ENCODE measurements at places on chromosomes 13 and 19. TPM values are rescaled to one million over a fixed set of nuclear protein-coding genes. Genes with fewer than 3 reads are reported as not detected.

GRCh38 chr13:42380420-42381164, 108.6 kb downstream of the AKAP11 start:
- H3K36me3 ChIP-seq: no peaks in the 10 kb centered on the region
- no peak for DNase-seq
- H3K27ac ChIP-seq: peak overlapping the region; percentile 72
- no peaks in the 10 kb centered on the region for H3K27me3 ChIP-seq
- H3K4me1 ChIP-seq: peaks cover 6% of the 10 kb centered on the region

DNA sequence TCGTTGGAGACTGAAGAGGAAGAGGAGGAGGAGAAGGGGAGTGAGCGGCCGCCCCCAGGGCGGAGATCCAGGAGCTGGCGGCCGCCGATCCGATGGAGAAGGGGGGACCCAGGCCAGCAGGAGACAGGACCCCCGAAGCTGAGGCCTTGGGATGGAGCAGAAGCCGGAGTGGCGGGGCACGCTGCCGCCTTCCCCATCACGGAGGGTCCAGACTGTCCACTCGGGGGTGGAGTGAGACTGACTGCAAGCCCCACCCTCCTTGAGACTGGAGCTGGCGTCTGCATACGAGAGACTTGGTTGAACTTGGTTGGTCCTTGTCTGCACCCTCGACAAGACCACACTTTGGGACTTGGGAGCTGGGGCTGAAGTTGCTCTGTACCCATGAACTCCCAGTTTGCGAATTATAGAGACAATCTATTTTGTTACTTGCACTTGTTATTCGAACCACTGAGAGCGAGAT, 1.8 kb downstream of the GADD45B start:
- peak overlapping the region; percentile 95 for H3K4me3 ChIP-seq
- no peak for DNase-seq
- peaks cover 36% of the 10 kb centered on the region for H3K4me1 ChIP-seq

DNA sequence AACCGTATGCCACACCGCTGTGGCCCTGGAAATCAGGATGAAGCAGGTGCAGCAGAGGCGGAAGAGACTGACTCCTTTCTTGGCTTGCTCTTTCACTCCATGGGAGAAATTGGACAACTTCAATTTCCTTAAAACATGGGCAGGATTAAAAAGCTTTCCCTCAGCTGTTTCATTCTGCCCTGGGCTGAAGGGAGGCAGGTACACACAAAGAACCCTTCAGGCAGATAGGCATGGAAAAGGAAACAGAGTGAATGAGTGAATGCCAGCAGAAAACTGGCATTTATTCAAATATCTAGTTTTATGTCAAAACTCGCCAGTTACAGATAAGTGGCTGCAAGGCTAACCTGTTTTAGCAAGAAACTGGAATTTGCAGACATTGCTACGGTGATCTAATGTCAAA, 71.0 kb upstream of the SLC15A1 start:
- peaks cover 82% of the 10 kb centered on the region for H3K36me3 ChIP-seq
- H3K27me3 ChIP-seq: no peaks in the 10 kb centered on the region
- DNase-seq: no peak

DNA sequence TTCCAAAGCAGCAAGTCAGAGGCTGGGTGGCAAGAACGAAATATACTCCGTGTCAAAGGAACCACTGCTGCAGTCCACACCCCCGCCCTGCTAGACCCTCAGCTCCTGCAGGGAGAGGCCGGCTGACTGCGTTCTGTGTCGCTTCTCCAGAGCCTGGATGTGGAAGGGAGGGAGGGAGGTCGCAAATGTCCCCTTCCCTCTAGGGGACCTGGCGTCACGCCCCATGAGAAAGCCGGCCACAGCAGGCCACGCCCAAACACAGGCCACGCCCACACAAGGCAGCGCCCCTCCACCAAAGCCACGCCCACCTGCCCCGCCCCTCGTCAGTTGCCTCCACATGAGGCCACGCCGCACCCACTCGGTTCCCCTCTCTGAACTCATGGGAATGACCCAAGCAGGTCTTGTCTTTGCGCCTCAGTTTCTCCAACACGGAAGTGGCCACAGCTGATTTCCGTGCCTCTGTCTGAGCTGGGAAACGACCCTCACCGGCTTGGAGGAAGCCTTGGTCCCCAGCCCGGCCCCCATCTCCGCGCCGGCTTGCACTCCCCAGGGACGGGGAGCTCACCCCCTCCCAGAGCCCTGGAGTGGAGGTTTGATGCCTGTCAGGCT, 38.4 kb upstream of the TCF3 start:
- peaks cover 11% of the 10 kb centered on the region for H3K36me3 ChIP-seq
- no peak overlapping the region for H3K4me3 ChIP-seq
- H3K4me1 ChIP-seq: no peaks in the 10 kb centered on the region
- H3K27ac ChIP-seq: no peak overlapping the region
- peak; percentile 57 for DNase-seq

DNA sequence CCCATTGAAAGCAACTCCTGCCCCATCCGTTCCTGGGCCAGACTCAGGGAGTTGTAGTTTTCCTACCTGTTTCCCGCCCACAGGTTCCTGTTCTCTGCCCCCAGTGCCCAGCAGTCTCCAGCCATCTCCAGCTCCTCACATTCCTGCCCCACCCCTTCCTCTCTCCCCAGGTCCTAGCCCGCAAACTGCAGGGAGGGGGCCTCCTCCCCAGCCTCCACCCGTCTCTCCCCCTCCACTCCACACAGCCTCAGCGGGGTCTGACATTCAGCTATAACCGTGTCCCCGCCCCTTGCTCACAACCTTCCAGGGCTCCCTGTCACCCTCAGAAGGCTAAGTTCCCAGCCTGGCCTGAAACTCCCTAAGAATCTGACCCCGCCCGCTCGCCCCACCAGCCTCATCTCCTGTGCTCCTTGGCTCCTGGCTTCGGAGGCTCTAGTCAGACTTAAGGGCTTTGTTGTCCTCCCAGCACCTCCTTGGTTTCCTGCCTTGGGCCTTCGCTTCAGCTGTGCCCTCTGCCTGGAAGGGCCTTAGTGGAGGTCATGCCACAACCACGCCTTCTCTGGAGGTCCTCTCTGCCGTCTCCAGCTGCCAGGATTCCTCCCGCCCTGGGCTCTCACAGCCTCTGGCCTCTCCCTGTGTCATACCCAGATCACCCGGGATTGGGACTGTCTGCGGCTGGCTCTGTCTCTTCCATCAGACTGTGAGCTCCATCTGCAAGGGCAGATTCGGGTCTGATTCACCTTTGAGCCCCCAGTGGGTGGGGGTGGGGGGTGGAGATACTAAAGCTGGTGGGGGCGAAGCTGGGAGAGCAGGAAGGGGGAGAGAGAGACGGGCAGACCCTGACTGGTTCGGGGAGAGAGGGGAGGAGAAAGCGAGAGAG, 5.1 kb upstream of the SPACA6 start:
- H3K4me1 ChIP-seq: peaks cover 17% of the 10 kb centered on the region
- H3K27me3 ChIP-seq: peaks cover 19% of the 10 kb centered on the region
- DNase-seq: no peak
- H3K27ac ChIP-seq: no peak overlapping the region
- peak overlapping the region; percentile 69 for H3K4me3 ChIP-seq
- H3K36me3 ChIP-seq: peaks cover 15% of the 10 kb centered on the region

IFNL1 gene
- not detected for polyA plus RNA-seq

CD320 gene
- polyA plus RNA-seq: 51.9 TPM

DNA sequence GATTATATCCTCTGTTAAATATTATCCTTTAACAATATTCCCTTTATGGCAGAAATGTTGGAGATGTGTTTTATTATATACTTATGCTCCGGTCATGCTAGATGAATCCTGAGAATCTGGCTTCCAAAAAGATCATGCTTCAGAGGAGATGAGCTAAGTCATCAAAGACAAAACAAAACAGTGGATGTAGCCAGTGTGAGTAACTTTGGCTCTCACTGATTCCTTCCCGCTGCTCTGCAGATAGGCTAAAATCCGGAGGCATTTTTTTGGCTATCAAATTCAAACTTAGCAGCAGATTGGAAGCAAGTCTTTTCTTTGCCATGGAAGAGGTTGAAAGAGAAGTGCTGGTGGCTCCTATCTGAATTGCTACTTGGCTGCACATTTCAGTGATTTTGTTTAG, 295.9 kb downstream of the GPC6 start:
- no peaks in the 10 kb centered on the region for H3K27me3 ChIP-seq
- H3K27ac ChIP-seq: no peak overlapping the region
- no peaks in the 10 kb centered on the region for H3K4me1 ChIP-seq
- H3K36me3 ChIP-seq: no peaks in the 10 kb centered on the region
- DNase-seq: no peak

ANGPTL8 gene
- not detected for polyA plus RNA-seq

DNA sequence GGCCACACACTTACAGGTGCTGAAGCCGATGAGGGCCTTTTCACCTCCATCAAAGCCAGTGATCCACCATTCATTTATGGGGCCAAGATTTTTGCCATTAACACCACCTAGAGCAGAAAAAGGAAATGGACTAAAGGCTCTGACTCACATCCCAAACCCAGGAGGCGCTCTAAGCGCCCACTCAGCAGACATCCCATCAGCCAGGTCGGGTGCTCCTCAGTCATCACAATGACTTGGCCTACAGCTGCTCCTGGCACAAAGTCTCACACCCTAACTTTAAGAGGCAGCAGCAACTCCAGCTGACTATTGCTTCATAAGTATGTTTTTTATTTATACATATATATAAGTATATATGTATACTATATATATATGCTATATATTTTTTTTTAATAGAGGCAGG, 36.1 kb upstream of the EIF3G start:
- peaks cover 29% of the 10 kb centered on the region for H3K36me3 ChIP-seq
- no peak overlapping the region for H3K4me3 ChIP-seq

Measured in naive thymus-derived CD8-positive, alpha-beta T cell (primary cell).